Hematopoietic multipotent progenitor cell treated with erythropoietin and hydrocortisone succinate and interleukin-3 and kit ligand, for 8 days (in vitro differentiated cells): ENCODE measurements at places on chromosomes 16 and 17.

DNA sequence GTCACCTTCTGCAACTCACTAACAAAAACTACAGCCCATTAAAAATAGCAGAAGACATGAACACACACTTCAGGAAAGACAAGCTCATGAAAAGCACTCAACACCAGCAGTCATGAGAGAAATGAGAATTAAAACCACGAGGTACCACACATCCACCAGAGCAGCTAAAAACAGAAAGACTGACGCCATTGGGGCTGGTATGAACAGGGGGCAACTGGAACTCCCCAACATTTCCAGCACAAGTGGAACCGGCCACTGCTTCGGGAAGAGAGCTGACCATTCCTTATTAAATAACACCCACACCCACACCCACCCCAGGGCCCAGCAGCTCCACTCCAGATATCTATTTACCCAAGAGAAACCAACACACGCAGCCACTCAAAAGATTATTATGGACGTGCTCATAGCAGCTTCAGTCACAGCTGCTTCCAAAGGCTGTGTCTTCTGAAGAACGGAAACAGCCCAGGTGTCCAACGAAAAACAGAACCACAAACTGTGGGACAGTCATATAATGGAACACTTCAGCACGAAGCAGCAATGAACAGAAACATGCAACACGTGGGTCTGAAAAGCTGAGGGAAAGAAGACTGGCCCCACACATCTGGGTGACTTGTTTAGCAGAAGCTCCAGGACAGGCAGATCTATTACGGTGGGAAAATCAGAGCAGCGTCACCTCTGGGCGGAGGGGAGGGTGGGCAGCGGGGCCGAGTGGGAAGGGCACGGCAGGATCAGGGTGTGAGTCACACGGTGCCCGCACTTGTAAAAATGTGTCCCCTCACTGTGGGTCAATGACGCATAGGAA lies 41.1 kb downstream of the KLHDC4 start:
- no peak for DNase-seq

DNA sequence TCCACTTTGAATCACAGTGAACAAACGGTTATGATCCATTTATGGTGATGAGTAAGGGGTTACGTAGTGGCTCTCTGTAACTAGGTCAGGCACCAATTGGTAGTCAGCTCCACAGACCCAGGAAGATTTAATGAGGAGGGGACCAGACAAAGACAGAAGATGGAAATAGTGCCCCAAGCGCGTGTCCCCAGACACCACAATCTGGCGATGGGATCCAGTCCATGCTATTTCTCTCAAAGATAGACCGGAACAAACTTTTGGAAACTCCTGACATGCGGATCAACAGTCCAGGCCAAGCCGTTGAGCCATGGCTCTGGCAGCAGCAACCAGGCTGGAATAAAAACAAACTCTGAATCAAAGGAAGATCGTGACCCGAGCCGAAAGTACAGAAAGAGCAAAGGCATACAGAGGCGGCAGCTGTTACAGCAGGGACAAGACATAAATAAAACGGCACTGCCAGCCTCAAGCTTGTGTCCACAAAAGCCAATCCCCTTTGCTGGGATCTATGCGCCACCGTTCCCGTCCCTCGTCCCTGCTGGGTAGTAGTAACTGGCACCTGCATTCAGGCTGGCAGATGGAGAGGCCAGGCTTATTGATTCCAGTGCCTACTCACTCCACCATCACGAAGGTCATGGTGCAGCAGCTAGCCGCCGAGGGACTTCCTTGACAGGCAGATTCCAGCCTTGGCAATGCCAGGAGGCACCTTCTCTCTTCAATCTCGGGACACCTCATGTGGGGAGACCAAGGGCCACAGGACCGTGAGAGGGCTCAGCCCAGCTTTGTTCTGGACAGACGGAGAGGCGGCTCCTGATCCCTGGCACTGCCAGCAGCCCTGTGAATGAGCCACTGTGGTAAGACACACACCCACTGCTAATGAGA lies 50.2 kb downstream of the CDH11 start:
- DNase-seq, result no peak

GRCh38 chr16:51072591-51072990 lies 78.5 kb downstream of the SALL1 start:
- DNase-seq, result no peak

DNA sequence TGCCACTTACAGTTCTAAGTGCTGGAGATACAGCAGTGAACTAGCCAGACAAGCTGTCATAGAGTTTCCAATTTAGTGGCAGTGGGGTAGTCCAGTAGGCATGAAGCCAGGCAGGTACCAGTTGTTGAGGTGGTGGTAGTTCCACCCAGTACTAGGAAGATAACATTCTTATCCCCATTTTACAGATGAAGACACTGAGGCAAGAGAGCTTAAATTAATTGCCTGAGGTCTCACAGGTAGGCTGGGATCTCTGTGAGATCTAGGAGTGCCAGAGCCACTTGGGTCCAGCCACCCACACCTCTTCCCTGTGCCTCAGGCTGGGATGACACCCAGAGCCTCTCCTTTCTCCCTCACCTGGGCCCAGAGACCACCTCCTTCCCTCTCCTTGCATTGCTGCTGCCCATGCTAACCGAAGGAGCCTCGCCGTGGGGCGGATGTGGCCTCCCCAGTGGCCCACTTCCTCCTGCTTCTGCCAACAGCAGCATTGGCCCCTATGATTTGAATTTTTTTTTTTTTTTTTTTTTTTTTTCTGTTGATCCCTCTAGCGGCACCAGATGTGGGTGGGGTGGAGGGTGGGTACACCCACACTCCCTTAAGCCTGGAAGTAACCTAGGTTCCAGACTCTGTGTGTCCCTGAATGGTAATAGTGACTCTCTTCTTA lies 114.0 kb downstream of the PRKCB start:
- DNase-seq, result peak; percentile 74

- DNase-seq, result no peak
Measured at GRCh38 chr17:3768341-3768740, 32.6 kb downstream of the ITGAE start.

DNA sequence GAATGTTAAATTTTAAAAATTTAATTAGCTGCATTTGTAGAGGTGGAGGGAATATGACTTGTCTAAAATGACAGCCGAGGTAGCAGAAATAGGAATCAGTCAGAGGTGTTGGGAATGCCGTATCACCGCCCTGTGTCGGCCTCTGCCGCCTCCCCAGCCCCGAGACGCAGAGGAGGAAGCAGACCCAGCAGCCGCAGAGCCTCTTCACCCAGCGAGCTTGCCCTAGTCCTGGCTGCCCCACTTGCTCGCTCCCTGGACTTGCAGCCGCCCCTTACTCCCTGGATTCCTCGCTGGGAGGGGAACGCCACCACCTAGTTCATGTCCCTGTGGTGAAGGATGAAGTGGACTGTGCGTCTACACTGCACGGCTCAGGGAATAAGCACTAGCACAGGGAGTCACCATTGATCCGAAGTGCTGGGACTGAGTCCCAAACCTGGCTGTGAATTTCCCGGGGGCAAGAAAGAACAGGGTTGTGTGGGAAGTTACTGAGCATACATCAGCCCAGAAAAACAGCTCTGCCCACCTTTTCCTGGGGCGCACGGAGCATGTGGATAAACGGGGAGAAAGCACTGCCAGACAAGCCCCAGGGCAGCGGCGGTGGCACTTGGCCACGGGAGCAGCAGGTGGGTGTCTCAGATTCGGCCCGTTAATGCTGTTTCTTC lies 76.8 kb downstream of the RPTOR start:
- no peak for DNase-seq

DNA sequence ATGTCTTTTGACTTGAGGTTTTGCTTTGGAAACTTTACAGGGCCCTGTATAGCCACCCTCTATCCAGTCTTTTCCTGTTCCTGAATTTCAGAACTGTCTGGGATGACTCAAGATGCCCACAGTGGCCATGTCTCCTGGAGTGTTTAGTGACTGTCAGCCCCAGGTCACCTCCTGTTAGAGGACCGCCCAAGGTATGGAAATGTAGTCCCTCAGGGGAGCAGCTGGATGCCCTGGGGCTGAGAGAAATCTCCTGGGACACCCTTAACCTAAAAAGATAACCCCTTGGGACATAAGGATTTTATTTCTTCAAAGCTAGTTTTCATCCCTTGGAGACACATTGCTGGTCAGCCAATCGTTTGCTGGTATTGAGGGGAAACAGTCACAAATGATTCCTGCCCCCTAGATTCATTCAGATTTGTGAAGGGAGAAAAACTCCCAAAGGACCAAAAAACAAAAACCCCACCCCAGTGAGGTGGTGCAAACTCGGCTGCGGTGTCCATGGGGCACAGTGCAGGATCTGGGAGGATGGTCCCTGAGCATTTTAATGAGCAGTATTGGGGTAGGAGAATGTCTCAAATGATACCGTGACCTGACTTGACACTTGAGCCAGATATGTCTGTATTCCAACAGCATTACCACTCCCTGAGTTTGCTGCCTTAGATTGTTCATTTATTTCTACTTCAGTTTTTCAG lies 1.7 kb downstream of the ZNF267 start:
- no peak for DNase-seq

DNA sequence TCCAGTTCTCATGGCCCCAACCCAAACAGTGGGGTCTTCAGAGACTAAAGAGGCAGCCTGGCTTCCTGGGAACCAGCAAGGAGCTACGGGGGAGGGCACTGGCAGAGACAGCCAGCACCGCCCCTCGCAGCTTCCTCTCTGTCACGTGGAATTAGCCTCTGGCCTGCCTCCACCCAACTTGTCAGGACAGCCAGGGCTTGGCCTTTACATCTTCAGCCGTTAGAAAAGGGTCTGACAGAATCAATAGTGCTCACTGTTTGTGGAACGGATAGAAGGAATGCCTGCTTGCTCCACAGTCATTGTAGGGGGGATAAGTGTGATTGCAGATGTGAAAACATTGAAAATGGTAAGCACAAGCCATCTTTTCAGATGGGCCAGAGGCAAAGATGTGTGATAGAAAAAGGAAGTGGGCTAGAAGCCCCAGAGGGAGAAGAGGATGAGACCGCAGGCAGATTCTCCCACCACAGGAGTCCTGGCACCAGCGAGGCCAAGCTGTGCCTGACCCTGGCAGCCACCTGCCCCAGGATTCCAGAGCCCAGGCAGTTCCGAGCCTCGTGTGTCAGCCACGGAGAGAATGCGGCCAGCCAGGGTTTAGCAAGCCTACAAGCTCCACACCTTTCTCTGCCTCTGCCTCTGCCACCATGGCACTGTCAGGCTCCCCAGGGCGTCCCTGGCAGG lies 18.6 kb downstream of the GRIN2C start:
- DNase-seq, result peak; percentile 43

DNA sequence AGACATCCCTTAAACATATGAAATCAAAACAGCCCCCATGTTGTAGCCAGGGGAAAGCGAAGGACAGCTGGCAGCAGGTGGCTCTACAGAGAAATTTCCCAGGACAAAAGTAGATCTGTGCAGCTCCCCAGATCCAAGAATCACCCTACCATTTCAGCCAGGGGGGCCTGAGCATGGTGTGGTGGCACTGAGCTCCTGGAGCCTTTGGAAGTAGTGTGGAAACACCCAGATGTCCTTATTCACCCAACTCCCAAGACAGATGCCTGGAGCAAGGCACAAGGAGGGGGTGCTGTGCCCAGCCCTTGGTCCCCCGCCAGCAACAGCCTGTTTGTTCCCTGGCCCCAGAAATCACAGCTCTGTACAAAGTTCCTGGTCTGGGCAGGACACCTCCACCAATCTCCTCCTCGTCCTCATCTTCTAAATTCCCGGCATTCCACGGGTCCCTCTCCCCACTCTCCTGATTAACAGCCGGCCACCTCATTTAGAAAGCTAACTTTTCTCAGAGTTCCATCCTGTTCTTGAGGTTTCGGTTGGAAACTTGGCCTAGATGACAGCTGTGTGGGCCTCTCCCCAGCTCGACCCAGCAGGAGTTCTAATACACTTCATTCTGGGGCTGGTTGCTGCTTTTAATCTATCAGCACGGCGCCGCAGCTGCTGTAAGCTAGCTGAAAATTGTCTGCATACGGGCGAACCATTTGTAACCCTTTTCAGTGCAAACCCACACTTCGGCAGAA lies 191.1 kb downstream of the C16orf78 start:
- no peak for DNase-seq

GRCh38 chr16:11835891-11836649 lies 15.3 kb downstream of the RSL1D1 start:
- DNase-seq, result no peak

DNA sequence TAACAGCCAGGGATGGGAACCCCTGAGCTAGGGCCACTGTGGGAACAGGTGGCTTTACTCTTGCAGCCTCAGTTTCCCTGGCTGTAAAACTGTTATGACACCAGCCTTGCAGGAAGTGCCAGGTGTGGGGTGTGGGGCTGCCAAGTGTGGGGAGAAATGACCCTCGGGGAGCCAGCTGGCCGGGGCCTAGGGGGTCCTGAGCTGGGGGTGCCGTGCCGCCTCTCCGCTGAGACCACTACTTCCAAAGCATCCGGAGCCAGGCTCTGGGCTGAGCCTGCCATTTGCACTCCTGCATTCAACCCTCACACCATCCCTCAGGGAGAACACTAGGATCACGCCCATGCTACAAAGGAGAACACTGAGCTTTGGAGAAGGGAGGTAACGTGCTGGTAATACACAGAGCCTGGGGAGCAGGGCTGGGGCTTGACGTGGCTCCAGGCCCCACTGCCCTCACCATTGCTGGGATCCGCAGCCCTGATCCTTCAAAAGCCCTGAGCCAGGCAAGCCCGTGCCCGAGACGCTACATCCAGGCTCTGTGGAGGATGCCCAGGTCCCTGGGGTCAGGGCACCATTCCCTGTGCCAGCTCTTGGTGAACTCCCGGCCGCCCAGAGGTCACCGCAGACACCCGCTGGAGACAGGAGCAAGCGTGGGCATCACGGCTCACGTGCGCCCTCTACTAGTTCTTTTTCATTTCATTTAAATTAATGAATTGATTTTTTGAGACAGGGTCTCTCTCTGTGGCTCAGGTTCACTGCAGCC lies 28.8 kb upstream of the GINS2 start:
- DNase-seq, result peak; percentile 78

DNA sequence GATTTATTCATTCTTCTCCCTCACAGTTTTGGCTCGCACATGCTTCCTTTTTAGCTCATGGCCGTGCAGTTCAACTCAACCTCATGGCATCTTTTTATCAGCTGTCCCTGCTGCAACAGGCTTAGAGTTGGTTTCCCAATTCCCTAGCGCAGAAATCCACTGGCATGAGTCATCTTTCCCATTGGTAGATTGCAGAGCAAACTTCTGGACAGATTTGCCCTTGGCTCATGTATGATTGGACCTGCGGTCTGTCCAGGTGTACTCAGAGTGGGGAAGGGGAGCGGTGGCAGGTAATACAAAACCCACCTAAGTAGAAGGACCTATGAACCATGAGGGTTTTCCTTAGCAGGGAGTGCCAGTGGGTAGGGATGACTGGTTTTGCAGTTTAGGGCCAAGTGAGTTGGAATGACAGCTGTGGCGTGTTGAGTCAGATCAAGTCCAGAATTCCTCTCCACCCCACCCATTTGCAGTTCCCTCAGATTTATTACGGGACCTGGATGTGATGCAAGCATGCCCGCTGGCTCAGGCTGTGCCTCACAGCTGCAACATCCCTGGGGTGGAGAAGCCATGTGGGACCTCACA lies 584.7 kb downstream of the WWOX start:
- no peak for DNase-seq

- no peak for DNase-seq
Measured at GRCh38 chr17:77697480-77698400, 260.8 kb upstream of the TNRC6C start.
